ENCODE measurements at places on chromosomes 5 and 9.
A peak's percentile ranks its signal among the peaks of the same experiment; 100 is the strongest.

DNA sequence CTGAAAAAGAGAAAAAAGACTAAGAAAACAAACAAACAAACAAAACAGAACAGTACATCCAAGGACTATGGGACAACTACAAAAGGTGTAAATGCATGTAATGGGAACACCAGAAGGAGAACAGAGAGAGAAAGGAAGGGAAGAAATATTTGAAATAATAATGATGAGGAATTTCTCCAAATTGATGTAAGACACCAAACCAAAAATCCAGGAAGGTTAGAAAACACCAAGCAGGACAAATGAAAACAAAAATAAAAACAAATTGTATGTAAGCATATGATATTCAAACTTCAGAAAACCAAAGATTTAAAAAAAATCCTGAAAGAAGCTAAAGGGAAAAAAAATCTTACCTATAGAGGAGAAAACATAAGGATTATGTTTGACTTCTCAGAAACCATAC lies 125.9 kb upstream of the ACTBL2 start:
- DNase-seq: no peak

GRCh38 chr9:90629991-90630390 lies 12.6 kb downstream of the DIRAS2 start:
- no peak for DNase-seq

DNA sequence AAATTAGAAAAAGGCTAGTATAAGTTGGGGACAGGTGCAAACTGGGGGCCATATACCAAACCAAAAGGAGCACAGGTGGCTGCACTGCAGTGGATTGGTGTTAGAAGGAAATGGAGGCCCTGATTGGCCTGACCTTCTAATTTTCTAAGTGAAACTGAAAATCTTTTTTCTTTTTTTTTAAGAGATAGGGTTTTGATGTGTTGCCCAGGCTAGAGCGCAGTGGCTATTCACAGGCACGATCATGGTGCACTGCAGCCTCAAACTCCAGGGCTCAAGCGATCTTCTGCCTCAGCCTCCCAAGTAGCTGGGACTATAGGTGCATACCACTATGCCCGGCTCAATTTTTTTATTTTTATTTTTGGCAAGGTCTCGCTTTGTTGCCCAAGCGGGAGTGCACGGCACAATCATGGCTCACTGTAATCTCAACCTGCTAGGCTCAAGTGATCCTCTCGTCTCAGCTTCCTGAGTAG lies 9.8 kb upstream of the CCDC69 start:
- DNase-seq: no peak

DNA sequence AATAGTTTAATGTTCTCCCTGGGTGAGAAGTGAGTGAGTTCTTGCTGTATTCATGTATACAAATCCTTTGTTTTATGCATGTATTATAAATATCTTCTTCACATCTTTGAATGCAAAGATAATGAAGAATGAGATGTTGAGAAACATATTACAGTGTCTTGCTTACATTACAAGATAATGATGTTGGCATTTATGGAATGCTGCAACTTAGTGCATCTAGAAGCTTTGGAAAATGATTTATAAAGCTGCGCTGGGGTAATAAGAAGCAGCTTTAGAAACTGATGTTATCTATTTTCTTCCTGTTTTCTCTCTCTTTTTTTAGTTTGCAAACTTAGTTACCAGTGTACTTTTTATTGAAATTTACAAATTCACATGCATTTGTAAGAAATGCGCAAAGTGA lies 673.4 kb downstream of the KCTD16 start:
- DNase-seq: no peak

DNA sequence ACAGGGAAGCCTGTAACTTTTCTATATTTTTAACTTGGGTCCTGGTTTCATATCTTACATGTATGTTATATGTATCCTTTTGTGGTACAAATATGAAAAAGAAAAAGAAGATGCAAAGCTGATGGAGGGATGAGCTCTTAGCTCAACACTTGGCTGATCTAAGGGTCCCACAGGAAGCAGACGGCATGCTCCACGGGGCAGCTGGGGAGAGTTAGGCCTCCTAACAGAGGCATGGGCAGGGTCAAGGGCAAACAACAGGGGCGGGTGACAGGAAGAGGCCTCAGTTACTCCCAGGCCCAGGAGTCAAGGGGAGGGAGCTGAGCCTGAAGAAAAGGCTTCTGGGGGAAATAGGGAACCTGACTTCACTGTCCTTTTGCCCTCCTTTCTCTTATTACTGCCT lies 287.2 kb downstream of the ZSWIM6 start:
- DNase-seq: no peak

DNA sequence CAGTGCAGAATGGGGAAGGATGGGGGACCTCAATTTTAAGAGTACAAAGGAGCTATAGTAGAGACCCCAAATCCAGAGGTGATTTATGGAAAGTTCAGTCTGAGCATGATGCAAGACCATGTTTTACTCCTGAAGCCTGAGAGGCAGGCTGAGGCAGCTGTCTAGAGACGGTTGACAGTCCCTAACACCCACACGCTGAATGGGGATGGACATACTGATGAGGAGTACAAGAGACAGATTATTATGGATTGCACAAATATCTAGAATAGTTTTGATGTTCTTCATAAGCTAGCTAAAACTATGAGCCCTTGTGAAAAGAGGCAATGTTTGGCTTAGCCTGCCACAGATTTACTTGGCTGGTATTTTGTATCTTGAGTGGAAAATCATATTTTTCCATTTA lies 64.5 kb downstream of the PRR16 start:
- DNase-seq: no peak

DNA sequence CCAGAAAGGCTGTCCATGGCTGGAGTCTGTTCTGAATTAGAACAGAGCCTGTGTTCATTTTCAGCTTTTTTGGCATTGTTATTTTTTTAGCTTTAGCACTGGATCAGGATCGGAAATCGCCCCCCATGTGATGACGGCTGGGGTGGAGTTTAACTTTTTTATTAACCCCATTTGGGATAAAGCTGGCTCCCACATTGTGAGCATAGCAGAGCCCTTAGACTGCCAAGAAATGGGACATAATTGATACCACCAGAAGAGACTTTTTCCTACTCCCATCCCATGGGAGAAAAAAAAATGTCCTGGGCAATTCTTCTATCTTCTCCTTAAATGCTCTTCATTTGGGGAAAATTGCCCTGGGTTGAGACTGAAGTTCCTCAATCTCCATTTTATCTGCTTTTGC lies 52.4 kb downstream of the SLIT3 start:
- no peak for DNase-seq

DNA sequence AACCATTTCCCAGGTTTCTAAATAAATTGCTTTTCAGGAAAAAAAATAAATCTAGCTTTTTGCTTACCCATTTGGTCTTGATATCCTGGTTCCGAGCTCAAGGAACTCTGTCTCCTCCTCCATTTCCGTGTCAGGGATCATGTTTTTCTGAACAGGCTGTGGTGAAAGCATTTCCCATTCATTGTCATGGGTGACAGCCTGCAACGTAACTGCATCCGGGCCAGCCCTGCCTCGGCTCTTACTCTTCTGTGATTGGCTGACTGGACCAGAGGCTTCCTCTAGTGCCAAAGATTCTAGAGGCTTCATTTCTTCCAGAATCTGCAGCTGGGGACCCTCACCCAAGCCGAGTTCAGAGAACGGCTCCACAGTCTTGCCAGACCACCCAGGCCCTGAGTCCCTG lies 61.0 kb upstream of the PCA3 start:
- DNase-seq: no peak

DNA sequence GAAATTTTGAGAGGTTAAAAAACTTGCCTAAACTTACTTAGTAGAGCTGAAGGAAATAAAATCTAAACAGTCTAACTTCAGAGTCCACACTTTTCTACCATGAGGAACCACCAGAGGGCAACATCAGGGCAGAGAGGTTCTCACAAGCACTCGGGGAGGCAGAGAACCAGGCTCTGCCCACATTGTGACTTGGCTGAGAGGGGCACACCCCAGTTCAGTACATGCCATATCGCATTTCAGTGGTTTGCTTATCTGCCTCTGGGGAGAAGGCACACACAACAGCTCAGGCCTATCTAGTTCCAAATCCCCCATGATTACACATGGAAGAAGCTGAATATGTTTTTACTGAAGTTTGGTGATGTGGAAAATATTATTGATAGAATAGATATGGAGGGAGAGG lies 49.2 kb downstream of the EQTN start:
- DNase-seq: no peak

DNA sequence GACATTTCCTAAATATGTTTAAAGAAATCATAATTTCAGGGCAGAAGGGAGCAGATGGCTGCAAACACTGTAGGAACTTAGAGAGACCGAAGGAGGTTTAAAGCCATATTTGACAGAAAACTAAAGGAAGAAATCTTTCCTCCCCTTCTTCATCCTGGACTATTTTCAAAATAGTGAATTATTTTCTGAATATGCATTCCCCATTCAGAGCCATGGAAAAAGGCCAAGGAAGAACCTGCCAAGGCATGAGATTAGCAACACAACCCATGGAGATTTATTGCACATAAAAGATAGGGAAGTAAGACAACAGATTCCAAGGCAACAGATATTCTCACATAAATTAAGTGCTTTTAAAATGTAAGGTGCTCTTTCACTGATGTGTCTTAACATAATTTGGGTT lies 233.3 kb upstream of the ADAMTS16 start:
- no peak for DNase-seq

DNA sequence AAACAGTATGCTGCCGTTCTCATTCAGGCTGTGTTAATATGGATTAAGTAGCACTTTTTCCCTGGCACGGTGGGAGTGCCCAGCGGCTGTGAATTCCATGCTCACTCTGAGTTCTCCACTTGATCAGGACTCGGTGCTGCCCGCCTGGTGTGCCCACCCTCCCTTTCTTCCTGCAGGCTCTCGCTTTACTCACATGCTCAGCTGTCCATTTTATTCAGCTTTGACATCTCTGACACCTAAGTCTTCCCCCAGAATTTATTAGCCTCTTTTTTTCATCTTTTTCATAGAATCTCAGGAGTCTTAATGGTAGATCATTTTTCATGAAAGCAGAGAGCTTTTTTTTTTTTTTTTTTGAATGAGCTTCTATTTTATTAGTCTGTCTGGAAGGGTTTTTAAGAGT lies 626.5 kb downstream of the IRX1 start:
- peak; percentile 18 for DNase-seq

- no peak for DNase-seq
Measured at GRCh38 chr9:81814794-81815464, 113.3 kb upstream of the SPATA31D4 start.

DNA sequence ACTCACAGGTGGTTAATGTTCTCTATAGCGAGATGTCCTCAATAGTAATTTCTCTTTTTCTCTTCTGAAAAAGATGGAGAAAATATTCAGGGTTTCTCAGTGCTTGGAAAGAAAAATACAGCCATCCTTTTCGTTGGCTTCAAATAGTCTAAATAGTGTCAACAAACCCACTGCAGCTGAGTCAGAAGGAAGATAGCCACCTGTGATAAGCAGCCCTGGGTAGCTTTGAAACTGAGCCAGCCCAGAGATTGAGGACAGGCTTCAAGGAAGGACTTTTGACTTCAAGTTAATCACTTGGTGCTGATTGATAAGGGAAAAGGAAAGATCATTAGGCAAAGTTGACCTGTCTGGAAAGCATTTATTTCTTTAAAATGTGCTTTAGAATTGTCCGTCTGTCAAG lies 78.7 kb upstream of the TYRP1 start:
- no peak for DNase-seq

GRCh38 chr9:211557-211956 lies 3.1 kb upstream of the DOCK8 start:
- DNase-seq: no peak

- DNase-seq: no peak
Measured at GRCh38 chr5:143134269-143134668, 269.2 kb downstream of the NR3C1 start.

DNA sequence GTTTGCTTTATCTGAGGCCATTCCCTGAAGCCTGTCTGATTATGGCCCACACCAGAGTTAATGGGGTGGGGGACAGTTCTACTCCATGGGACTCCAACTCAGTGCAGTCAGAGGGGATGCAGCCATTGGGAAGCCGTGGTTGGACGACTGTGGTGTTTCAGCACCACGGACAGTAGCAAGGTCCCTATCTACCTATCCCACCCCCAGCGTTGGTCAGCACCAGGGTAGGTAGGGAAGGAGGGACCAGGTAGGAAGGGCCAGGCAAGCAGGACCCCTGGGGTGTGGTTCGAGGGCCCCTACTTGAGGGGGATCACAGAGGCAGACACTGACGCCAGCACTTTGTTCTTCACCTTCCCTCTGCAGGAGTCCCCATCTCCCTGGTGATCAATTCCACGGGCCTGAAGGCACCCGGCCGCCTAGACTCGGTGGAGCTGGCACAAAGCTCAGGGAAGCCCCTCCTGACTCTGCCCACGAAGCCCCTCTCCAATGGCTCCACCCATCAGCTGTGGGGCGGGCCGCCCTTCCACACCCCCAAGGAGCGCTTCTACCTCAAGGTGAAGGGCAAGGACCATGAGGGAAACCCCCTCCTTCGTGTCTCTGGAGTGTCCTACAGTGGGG lies 33.2 kb downstream of the HMCN2 start:
- no peak for DNase-seq

DNA sequence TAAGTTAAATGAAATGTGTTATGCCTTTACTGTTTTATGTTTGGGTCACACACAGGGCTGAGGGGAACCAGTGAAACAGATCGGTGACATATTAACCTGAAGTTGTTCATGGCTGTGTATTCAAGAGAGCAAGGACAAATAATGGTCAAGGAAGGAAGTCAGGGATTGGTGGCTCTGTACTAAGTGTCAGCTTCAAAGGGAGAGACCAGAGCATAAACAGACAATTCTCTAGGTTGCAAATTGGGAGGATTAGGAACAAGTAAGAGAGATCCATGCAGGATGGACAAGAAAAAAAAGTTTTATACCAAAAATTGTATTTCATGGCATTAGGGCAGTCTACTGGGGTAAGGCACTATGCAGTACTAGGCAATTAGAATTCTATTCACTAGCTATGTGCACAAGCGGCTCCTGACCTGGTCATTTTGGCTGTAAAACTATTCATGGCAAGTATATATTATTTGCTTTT lies 156.3 kb downstream of the PLPPR1 start:
- DNase-seq: no peak

- DNase-seq: no peak
Measured at GRCh38 chr5:53063176-53063575, 46.4 kb downstream of the MOCS2 start.

DNA sequence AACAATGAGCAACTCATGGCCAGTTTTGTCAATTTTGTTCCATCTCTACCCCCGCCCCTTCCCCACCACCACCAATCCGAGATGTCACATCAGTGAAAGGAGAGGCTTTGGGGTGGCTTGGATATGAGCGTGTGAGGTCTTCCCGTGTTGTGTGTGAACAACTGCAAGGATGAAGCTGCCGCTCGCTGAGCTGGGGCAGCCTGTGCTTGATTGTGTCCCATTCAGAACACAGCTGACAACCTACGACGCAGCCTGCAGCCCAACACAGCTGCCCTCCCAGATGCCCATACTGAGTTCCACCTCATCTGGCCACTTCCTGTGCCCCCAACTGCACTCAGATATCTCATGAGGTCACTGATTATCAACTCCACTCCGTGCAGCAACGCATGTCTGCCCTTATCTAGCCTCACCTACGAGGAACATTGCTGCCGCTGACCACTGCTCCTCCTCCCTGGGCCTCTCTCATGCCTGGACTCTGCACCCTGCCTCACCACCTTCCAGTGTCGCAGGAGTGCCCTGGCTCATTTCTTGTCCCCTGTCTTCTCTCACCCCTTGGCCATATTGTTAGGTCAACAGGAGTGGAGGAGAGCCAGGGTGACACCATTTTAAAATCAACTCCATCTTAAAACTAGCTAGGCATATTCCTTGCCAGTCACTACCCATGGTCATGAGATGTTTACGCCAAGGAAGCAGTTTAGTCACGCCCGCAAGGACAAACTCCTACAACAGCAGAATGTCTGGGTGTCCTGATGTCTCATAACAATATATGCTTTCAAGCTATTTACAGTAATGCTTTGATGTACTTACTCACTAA lies 7.3 kb upstream of the IL4 start:
- no peak for DNase-seq
